ENCODE measurements at places on chromosomes 7 and 10.

DNA sequence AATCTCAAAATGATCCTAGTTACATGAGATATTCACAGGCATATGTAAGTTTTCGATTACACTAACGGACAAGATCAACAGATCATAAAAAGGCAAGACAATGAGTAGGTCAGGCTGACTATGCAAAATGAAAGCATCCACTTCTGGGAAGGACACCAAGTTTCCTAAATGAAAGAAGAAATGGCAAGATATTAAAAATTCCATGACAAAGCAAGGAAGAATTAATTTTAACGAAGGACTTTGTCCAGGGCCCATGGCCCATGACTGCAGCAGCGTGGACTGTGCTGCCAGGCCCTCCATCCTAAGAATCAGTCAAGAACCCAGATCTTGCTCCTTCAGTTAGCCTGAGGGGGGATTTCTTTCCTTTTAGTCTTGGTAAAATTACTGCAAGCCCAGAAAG is 182.4 kb upstream of the FRMD4A start:
- DNase-seq: no peak

GRCh38 chr10:129531195-129531968 is 64.3 kb downstream of the MGMT start:
- DNase-seq: peak; percentile 65

GRCh38 chr10:124511205-124512039 is 49.8 kb downstream of the LHPP start:
- DNase-seq: no peak

DNA sequence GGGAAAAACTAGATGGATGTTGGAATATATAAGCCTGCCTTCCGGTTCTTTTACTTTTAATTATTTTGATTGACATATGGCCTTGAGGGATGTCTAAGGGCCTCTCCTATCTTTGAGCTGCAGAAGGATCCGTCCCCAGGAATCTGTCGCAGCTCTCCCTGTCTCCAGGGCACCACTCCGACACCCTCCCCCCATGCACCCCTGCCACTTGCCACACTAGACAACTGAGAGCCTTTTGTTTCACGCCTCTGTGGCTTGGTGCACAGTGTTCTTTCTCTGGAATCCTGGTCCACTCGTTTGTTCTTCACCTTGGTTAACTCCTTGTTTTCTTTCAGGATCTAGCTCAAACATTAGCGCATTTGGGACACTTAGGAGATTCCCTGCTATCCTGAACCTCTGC is 124.1 kb upstream of the EFCAB10 start:
- DNase-seq: no peak

- DNase-seq: peak; percentile 8
Measured at GRCh38 chr10:96585736-96586418, 935 bp downstream of the TM9SF3 start.

Measured in fibroblast of pulmonary artery (primary cell).